Neuronal stem cell (in vitro differentiated cells): ENCODE measurements at places on chromosomes 7 and 10.
A peak's percentile ranks its signal among the peaks of the same experiment; 100 is the strongest.

DNA sequence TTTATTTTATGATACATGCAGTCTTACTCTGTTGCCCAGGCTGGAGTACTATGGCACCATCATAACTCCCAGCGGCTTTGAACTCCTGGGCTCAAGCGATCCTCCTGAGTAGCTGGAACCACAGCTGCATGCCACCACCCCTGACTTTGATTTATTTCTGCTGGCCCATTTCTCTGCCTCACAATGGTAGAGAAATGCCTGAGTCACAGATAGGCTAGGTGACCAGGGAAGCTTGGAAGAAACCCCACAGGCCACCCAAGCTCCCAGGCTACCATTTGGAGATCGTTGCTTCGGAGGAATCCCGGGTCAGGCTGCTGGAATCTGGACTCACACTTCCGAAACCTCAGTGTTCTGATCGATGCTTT lies 17.4 kb upstream of the BAIAP2L1 start:
- DNase-seq, result no peak

DNA sequence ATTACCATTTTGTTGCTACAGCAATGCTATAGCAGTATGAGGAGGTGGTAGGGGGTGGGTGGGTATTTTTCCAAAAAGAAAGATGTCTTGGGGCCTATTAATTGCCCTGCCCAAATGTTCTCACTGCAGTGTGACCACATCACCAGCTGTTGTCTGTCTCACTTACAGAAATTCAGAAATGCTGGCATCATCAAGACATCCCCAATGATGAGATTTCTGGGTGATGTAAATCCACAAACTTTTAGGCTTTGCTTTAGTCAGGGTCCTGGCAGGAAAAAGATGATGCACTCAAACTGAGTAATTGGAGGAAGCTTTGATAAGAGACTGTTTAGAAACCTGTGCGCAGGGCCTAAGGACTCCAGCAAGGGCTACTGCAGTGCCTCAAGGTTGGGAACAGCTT lies 56.2 kb upstream of the OPN4 start:
- no peak for DNase-seq

DNA sequence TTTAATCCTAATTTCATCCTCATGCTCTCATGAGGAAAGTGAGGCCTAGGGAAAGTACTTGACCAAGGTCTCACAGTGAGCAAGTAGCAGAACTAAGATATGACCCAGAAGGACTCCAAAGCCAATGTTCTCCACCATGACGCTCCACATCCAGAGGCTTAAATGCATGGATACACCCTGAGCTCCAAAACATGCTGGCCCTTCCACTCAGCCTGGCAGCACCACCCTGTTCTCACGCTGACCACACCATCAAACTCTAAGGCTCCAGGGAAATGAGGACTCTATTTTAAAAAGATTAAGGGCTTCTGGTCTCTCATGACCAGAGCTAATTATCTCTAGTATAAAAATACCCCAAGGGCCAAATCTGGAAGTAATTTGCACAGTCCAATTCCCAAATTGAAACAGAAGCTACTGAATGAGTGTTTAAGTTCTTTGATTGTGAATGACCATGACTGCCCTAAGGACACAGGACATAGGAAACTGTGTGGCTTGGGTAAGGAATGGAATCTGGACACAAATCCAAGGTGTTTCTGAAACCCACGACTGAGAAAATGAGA lies 71.1 kb upstream of the ABLIM1 start:
- no peak for DNase-seq

- peak; percentile 39 for DNase-seq
Observed at GRCh38 chr7:90320801-90321494, at the start of gene FAM237B. Gene FAM237B, minus strand, starts transcription at chr7:90321304. Its CDS starts 1,556 bp downstream, at chr7:90319748.

- no peak for DNase-seq
Observed at GRCh38 chr10:100520811-100521210, 1.1 kb upstream of the SEC31B start.

GRCh38 chr7:131800008-131800407 lies 243.6 kb upstream of the PODXL start:
- DNase-seq, result no peak

GRCh38 chr7:21944616-21945453 lies 864 bp downstream of the CDCA7L start:
- peak; percentile 32 for DNase-seq

DNA sequence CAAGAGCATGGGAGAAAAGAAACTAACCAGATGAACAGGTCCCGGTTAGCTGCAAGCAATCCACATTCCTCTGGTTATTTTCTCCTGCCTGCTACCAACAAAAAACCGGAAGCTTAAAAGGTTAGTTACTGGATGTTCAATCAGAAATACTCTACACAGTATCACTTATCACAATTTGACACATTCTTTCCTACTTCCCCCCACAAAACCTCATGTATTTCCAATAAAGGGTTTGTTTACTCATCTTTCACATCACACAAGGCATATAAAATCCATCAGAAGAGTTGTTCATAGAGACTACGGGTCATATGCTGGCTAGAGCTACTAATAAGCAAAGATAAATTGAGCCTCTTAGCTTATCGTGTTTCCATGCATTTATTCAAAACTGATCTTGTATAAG lies 4.8 kb downstream of the SLC25A28 start:
- DNase-seq, result no peak

DNA sequence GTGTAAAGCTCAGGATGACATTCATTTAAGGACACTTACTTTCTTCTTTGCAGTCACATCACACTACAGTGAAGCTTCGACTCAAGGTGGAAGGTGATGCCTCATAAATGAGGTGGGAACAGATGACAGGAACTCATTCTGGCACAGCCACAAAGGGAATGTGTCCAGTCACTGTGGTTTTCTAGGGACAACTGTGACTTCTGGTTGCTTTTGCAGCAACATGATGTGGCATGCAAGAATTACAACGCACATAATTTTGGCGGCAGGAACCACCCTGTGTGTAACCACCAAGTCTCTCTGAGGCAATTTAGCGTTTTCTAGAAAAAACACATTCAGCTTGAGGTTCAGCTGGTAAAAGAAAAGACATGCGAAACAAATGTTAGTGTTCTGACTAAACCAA lies 32.0 kb upstream of the FERD3L start:
- DNase-seq, result no peak

GRCh38 chr10:71217266-71218045 lies 5.1 kb downstream of the UNC5B start:
- DNase-seq, result no peak

DNA sequence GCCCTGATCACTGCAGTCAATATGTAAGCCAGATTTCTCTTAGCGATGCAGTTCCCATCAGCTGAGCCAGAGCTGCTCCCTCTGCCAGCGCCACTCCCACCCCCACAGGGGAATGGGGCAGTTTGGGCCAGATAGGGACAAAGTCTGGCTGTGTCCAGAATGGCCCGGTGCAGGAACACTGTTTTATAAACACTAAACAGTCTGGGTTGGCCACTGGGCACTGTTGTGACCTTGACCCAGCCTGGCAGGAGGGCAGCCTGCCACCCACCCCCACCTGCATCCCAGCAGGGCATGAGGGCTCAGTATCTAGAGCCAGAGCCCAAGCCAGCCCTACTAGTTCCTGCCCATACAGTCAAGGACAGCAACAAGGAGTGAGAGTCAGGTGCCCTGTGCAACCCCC lies 1.3 kb downstream of the OGDHL start:
- DNase-seq, result no peak

DNA sequence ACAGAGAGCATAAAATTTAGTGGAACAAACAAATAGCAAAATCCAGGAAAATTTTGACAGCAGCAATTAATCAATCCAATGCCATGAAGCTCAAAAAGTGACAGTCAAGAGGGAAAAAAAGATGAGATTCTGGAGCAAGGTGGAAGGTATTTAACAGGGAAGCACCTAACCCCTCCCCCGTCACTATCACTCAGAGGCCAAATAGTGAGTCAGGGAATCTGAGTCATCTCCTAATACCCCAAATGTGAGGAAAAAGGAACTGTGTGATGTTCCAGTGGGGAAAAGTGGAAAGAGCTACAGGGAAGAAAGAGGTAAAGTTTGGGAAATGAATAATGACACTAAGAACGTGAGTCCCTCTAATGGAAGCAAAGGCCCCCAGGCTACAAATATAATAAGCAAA lies 113.2 kb upstream of the PHF14 start:
- DNase-seq, result no peak

DNA sequence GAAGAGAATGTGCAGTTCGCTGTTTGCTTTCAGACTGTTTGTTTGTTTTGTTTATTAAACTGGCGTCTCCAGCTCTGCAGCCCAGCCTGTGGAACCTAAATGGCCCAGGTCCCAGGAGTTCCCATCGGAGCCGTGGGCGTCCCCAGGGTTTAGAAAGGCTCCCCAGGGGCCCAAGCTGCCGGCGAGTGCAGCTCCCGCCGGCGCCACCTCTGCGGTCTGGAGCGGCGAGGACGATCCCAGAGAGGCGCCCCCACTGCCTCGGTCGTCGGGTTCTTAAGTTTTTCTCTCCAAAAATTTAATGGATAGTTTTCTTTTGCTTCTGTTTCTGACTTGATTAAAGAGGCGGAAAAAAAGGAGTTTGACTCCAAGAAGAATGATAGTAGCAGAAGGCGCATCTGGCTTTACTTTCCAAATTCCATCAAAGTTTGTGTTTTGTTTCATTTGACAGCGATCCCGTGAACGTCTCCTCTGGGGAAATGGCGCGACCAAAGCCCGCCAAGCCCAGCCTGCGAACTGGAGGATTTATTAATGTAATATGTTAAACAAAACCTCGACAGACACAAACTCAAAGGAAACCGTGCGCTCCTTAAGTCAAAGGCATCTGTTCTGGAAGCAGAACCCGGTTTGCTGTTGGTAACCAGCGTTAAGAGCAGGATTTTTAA lies 718 bp upstream of the FZD1 start:
- DNase-seq, result no peak

- DNase-seq, result no peak
Observed at GRCh38 chr10:11757454-11757820, 15.3 kb downstream of the ECHDC3 start.

- no peak for DNase-seq
Observed at GRCh38 chr7:30567081-30567480, 27.6 kb upstream of the GARS1 start.

- no peak for DNase-seq
Observed at GRCh38 chr7:1752111-1752510, 82.0 kb downstream of the ELFN1 start.

DNA sequence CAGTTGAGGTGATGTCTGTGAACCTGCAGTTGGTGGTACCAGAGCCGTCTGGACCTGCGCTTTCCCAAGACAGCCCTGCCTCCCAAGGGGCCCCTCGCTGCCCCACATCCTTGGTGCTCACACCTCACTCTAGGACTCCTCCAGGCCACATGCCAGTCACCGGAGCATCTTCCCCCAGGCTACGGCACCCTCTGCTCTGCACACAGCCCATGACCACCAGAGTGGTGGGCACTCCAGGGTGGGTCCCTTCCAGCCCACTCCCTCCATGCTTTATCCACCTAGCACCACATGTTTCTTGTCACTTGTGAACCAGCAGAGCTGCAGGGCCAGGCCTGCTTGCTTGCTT lies 183.7 kb upstream of the SH2B2 start:
- no peak for DNase-seq

GRCh38 chr7:75723444-75723843 lies 15.3 kb downstream of the HIP1 start:
- DNase-seq, result no peak

DNA sequence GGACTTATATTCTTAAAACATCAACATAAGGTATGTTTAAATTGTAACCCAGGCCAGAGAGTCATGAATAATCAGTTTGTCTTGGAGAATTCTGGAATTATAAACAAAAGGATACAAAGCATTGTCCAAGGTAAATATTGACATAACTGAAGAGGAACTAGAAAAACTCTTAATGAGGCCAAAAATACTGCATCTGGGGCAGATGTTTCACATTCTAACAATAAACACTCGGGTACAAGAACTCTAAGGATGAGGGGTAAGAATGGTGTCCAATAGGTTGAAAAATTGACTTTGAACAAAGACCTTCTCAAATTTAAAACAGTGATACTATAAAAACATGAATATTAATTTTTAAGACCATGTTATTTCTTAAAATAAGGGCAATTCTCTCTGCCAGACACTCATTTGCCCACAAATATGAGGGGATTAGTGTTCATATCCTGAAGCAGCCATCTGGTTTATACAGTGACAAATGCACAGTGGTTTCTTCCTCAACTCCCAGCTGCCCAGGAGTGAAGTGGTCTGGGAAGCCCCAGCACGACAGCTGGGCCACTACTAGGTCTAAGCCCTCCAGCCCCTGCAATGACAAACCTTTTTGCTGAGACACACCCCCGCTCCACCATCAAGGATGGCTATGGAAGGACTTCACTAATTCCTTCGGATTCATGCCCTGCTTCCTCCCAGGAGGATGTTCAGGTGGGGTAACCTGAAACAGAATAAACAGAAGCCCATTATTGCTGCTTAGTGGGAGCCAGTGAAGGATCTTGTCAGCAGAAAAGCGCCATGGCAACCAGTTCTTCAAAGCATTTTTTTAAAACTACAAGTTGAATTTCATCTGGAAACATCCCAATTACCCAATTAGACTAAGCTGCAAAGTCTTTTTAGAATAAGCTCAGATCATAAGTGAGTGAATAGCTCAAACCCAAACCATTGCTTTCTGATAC lies 107.5 kb upstream of the ARID5B start:
- no peak for DNase-seq

- DNase-seq, result no peak
Observed at GRCh38 chr10:95798096-95798855, 42.3 kb downstream of the ENTPD1 start.

- DNase-seq, result no peak
Observed at GRCh38 chr10:133154996-133155778, 4.8 kb upstream of the KNDC1 start.

GRCh38 chr10:17734432-17735080 lies 17.4 kb upstream of the TMEM236 start:
- no peak for DNase-seq

DNA sequence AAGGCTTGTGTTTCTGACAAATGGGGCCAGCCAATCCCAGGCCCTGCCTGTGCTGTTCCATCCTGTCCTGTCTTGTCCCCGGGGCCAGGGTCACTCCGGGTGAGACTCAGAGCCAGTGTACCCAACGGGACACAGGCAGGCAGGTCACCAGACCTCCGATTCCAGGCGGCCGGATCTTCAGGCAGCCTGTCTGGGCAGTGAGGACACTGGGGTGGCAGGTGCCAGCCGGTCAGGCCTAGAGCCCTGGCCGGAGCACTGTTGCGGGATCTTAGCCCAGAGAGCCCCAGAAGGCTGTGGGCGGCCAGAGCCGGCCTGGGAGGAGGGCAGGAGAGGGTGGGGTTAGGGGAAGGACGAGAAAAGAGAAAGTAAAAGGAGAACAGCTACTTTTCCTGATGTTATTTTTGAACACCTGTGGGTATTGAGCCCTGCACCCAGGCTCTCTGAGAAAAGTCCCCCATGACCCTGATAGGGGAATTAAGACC lies 134.3 kb upstream of the TNRC18 start:
- no peak for DNase-seq

- no peak for DNase-seq
Observed at GRCh38 chr10:113216102-113216501, 266.1 kb downstream of the TCF7L2 start.

GRCh38 chr7:120966961-120967360 lies 16.4 kb downstream of the ING3 start:
- no peak for DNase-seq

GRCh38 chr10:27390681-27391080 lies 113.4 kb upstream of the RAB18 start:
- no peak for DNase-seq

GRCh38 chr7:22858640-22859561 lies 36.3 kb upstream of the TOMM7 start:
- no peak for DNase-seq
